ENCODE measurements at places on chromosomes 7 and 10.

DNA sequence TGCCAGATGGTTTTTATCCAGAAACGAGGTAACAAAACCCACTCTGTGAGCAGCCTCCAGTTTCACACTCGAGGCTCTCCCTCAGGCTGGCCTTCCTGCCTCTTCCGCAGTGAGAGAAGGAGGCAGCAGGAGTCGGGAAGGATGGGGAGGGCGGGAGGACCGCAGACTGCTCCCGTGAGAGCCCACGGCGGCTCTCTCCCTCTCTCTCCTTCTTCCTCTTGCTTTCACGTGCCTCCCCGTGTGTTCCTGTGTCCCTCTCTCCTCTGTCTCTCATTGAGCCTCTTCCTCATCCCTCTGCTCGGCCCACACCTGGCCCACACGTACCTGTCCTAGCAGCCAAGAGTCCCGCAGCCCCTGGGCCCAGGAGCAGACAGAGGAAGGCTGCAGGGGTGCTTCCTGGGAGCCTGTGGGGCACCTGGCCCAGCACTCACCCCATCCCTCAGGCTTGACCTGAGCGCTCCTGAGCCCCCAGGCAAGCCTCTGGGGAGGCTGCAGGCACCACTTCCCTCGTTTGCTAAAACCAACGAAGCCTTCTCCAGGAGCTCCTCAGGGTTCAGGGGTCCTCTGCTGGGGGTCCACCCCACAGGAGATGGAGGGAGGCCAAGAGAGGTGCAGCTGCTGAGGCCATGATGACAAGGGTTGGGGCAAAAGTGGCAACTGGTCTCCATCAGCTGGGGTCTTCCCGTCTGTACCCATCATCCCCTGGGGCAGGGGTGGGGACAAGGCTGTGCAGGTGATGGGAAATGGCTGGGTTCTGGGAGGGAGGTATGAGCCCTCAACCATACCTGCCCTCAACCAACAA lies 13.6 kb downstream of the SPOCK2 start:
- no peak for DNase-seq

GRCh38 chr10:100287756-100288155 lies 1.3 kb upstream of the BLOC1S2 start:
- DNase-seq, result no peak

DNA sequence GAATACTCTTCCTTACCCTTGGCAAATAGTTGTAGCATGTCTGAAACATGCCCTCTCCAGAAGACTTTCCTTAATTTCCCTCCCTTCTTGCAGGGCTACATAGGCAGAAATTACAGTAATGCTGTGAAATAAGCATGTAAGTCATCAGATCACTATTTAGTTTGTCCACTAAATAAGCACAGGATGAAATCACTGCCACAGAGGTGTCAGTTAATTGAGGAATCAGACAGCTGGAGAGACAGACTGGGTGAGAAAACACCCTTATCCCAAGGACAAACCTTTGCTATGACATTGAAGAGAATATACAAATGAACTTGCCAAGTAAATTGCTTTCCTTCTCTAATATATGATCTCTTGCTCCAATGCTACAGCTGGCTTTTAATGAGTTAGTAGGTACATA lies 129.3 kb downstream of the CHRM2 start:
- DNase-seq, result no peak

DNA sequence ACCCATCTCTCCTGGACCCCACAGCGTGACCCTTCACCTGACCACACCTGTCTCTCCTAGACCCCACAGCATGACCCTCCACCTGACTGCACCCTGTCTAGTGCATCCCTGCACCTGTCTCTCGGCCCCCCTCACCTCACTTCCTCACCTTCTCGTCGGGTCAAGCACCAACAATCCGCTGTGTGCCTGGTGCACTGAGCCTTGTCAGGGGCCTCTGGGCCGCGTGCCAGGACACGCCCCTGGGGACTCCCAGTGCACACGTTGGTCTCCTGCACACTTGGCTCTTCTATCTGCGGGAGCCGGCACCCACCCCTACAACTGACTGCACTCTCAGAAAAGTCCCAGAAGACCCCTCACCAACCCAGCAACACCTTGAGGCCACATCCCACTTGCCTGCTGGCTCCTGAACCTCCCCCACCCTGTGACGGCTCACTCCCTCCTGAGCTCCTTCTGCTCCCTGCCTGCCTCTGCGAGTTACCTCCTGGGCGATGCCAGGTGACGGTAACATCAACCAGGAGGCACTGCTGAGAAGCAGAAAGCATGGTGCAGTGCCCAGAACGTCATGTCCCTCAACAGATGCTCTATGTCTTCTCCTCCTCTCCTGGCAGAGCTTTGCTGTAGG lies 147.6 kb downstream of the DIP2C start:
- no peak for DNase-seq

DNA sequence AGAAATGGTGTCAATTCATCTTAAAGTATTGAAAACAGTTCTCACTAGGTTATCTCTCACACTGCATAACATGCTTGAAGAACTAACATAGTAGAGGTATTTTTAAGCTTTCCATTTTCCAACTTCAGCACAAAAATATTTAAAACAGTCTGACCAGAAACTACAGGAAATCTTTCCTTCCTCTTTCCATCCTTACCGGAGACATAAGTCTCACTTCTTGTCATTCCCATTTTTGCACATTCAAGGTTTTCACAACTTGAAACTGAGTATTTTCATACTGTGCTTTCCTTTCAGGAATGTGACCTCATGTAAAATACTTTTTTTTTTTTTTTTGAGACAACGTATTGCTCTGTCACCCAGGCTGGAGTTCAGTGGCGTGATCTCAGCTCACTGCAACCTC lies 45.2 kb downstream of the ARHGAP12 start:
- no peak for DNase-seq

DNA sequence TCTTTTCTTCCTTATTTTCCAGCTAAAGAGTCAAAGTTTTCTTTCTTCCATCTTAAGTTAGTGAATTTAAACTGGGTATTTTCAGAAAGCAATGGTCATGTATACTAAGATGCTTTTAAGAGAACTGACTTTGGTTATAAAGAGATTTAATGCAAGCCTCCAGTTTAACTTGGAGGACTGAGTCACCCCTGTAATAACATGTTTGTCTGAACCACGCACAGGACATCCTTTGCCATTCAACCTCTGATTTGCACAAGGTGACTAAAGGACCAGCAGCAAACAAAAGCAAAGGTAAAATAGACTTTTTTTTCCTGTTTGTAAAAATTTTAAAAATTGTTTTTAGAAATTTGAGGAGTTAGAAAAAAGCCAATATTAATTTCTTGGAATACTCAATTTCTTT lies 2.9 kb downstream of the HYAL4 start:
- DNase-seq, result no peak

DNA sequence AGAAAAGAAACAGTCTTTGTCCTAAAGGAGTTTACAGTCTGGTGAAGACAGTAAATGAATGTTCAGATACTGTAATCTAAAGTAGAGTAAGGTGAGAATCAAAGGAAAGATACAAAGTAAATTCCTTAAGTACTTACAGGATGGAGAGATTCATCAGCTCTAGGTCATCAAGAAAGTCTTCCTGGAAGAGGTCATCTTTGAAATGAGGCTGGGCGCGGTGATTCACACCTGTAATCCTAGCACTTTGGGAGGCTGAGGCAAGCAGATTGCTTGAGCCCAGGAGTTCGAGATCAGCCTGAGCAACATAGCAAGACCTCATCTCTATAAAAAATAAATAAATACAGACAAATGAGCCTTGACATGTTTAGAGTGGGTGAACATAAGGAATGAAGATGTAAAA lies 18.3 kb downstream of the FHIP2A start:
- no peak for DNase-seq

Data from non-pigmented ciliary epithelial cell (primary cell).